ENCODE measurements at places on chromosomes 16 and 17. TPM values are rescaled to one million over a fixed set of nuclear protein-coding genes. Genes with fewer than 3 reads are reported as not detected.

DNA sequence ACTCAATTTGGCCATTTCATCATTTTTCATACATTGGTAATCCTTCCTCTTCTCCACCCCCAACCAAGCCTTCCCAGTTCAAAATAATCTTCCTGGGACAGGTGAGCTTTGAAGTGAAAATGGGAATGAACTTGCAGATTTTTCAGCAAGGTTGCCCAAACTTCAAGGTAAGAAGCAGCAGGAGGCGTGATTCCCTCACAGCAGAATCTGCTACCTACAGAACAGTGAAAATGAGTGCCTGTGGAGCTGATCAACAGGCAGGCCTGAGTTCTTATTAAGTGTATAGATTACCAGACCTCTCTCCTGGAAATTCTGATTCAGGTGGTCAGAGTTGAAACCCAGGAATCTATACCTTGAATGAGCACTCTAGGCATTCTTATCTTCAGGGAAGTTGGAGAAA, 356.6 kb downstream of the RBFOX1 start:
- H3K36me3 ChIP-seq = no peaks in the 10 kb centered on the region
- peak; percentile 41 for DNase-seq
- H3K27ac ChIP-seq = no peak overlapping the region
- no peak overlapping the region for H3K4me3 ChIP-seq
- no peaks in the 10 kb centered on the region for H3K27me3 ChIP-seq

DNA sequence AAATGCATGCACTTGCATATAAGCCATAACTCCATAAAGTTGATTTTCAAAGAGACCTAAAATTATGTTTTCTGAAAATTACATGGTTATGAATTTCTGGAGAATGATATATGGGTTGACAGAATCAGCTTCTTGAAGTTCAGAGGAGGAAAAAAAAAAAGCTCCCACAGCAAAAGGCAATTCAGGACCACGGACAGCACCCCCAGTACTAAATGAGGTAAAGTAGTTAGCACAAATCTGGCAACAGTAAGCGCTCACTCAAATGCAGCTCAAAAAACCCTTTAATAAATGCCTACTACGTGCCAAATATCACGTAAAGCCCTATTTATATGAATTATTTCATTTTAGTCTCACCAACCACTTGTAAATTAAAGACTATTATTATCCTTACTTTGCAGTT, 135.2 kb downstream of the SHISA9 start:
- no peak overlapping the region for H3K27ac ChIP-seq
- no peaks in the 10 kb centered on the region for H3K4me1 ChIP-seq
- peak; percentile 46 for DNase-seq
- no peak overlapping the region for H3K4me3 ChIP-seq

GRCh38 chr16:9526791-9527190, 435.3 kb downstream of the HAPSTR1 start:
- H3K27me3 ChIP-seq = no peaks in the 10 kb centered on the region
- peaks cover 16% of the 10 kb centered on the region for H3K4me1 ChIP-seq
- peak overlapping the region; percentile 1 for H3K4me3 ChIP-seq
- H3K36me3 ChIP-seq = no peaks in the 10 kb centered on the region

DNA sequence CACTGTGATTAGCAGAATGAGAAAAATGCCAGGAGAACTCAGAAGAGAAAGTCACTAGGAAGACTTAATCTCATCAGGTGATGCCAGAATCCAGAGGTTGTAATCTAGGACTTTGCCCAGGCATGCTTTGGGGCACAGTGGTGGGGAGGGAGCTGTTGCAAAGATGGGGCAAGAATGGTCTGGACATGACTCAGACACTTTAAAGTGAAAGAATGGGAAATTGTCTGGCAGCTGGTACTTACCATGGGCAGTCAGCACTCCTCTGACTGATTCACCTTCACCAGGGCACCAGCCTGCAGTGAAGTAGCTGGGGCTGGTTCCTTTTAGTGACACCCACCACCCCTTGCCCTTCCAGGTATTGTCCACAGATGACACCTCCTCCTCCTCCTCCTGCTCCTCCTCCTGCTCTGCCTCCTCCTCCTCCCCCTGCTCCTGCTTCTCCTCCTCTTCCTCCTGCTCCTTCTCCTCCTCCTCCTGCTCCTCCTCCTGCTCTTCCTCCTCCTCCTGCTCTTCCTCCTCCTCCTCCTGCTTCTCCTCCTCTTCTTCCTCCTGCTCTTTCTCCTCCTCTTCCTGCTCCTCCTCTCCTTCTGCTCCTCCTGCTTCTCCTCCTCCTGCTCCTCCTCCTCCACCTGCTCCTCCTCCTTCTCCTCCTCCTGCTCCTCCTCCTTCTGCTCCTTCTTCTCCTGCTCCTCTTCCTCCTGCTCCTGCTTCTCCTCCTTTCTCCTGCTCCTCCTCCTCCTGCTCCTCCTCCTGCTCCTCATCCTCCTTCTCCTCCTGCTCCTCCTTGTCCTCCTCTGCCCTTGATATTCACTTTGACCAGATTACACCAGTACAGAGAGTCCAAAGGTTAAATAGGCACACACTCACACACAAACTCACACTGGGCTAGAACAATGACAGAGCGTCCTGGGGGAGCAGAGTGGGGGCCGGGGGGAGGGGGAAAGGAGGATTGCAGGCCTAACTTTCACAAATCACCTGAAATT, at the start of gene CHD9NB:
Gene CHD9NB, minus strand, starts transcription at position 379 of the 983 bp plus-strand sequence. CDS start 8,739 bp downstream, outside the sequence.
- H3K27ac ChIP-seq = no peak within 1 kb of the TSS
- H3K36me3 ChIP-seq = no peaks in the 10 kb centered on the region

DNA sequence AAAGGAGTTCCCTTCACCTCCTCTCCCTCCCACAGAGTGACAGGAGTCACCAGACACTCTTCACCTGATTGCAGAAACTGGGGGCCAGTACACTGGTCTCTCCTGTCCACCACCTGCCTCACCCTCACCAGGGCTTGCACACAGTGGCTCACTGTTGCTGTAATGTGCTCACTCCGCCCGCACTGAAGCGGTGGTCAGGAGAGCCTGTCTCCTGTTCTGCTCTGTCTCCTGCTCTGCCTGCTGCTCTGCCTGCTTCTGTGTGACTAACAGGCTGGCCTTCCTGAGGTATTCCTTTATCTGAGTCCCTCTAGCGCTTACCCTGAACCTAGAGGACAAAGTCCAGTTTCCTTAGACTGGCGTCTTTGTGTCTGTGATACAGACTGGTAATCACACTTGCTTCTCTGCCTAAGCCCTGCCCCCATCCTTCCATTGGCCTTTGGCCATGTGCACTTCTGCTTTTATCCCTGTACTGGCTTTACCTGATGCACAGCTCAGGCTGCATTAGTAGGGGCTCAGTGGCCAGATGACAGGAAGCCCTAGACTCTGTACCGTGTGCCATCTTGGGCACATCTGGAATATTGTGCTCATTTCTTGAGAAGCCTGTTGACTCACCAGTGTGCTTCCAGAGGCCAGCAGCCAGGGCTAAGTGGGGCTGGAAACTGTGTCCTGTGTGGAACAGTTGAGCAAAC, 13.3 kb downstream of the PROCA1 start:
- H3K27ac ChIP-seq = no peak overlapping the region
- peaks cover 95% of the 10 kb centered on the region for H3K36me3 ChIP-seq
- no peak for DNase-seq
- H3K27me3 ChIP-seq = no peaks in the 10 kb centered on the region
- H3K4me1 ChIP-seq = no peaks in the 10 kb centered on the region

DNA sequence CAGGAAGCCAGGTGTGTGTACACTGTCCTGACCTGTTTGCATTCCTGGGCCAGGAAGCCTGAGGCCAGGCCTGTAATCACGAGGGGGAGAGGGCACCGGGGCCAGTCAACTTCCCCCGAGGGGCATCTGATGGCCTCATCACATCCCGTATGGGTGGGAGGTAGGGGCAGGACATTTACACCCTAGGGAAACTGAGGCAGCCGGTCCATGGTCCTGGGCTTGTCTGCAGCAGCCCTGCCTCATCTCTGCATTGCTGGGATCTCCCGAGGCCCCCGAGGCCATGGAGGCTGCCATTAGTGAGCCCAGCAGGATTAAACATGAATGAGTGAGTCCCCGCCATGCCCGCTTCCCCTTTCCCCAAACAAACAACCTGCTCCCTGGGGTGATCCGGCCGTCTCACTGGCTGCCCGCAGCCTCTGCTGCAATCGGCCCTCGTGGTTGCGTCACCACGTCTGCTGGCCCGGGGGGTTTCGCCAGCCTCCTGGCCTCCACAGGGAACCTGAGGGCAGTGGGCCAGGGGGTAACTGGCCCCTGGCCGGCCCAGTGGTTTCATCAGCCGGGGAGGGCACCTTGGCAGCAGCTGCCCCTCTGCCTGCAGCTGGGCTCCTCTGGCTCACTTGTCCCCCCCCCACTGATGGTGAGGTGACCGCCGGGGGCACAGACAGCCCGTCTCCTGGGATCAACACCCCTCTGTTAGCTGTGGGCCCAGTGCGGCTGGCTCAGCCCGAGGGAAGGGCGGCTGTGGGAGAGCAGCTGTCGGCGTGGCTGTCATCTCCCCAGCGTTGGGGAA, 88.3 kb upstream of the GSE1 start:
- H3K27ac ChIP-seq = no peak overlapping the region
- H3K4me3 ChIP-seq = no peak overlapping the region
- H3K27me3 ChIP-seq = no peaks in the 10 kb centered on the region
- H3K36me3 ChIP-seq = no peaks in the 10 kb centered on the region

- H3K4me3 ChIP-seq = no peak overlapping the region
- H3K36me3 ChIP-seq = no peaks in the 10 kb centered on the region
- no peaks in the 10 kb centered on the region for H3K27me3 ChIP-seq
- no peak for DNase-seq
- H3K4me1 ChIP-seq = no peaks in the 10 kb centered on the region
Measured at GRCh38 chr16:58960034-58960433, 225.9 kb upstream of the GOT2 start.

- H3K27me3 ChIP-seq = no peaks in the 10 kb centered on the region
- H3K4me3 ChIP-seq = no peak overlapping the region
- H3K4me1 ChIP-seq = no peaks in the 10 kb centered on the region
- DNase-seq = peak; percentile 44
- H3K36me3 ChIP-seq = peaks cover 5% of the 10 kb centered on the region
- no peak overlapping the region for H3K27ac ChIP-seq
Measured at GRCh38 chr16:73265124-73265837, 217.4 kb upstream of the ZFHX3 start.

DNA sequence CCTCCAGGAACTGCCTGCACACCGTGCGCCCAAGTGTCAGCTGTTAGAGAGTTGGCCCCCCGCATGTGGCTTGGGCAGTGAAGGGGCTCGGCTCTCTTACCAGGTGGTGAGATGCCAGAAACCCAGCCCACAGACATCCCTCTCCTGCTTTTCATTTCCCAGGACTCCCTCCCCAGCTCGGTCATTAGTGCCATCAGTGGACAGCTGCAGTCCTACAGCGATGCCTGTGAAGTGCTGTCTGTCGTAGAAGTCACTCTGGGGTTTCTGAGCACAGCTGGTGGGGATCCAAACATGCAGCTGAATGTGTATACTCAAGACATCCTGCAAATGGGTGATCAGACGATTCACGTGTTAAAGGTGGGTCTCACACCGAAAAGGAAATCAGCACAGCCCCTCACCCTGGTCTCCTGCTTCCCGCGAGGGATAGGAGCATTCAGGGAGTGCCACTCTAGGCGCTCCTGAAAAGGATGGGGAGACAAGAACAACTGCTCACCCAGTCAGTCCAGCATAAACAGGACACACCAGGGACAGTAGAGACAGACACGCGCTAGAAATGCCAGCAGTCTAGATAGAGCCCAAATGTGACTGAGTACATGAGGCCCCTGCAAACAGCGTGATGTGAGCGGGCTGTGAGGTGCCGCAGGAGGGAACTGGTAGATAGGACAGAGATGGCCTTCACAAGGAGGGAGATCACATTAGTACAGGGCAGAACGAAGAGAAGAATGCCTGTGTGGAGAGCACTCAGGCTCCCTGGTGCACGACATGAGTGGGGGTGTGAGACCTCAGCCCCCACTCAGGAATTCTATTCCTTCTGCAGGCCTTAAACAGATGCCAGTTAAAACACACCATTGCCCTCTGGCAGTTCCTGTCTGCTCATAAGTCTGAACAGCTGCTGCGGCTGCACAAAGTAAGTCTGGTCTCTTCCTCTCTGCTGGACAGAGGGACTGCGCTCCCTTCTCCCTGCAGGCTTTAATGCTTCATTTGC, 25.7 kb upstream of the ENDOV start:
- peaks cover 11% of the 10 kb centered on the region for H3K36me3 ChIP-seq
- no peaks in the 10 kb centered on the region for H3K27me3 ChIP-seq
- H3K4me3 ChIP-seq = no peak overlapping the region

DNA sequence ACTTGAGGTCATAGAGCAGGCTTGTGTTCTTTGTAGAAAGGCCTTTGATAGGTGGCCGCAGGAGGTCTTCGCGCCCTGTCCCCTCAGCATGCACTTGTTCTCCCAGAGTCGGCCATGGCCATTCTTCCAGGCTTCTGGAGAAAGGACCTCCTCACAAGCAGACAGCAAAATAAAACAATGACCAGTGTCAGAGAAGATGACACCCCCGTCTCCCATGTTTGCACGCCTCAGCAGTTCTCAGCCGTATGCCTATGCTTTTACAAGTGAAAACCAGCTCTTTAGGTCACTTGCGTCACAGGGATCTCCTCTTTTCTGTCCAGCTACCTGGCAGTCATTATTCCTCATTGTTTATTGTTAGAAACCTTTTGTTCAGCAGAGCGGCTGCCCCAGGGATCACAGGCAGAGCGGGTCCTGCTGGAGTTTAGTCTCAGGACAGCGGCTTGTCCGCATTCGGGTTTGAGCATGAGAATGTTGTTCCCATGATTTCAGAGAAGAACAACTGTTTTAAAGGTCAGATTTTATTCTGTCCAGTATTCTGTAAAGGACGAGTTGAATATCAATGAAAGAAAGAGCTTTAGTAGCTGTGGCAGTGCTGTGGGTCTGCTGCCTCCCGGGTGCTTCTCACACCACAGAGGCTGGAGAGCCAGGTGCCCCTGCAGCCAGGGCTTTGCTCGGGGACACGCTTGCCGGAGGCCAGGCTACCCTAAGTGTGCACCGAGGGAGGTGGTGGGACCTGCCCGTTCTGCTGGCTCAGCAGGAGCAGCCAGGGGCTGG, 123.9 kb downstream of the RPTOR start:
- H3K4me1 ChIP-seq = peaks cover 5% of the 10 kb centered on the region
- no peaks in the 10 kb centered on the region for H3K36me3 ChIP-seq
- H3K27me3 ChIP-seq = no peaks in the 10 kb centered on the region
- no peak overlapping the region for H3K4me3 ChIP-seq

CCL5 gene
- total RNA-seq = not detected

TNFSF13 gene
- total RNA-seq = 1.4 TPM

CEMP1 gene
- total RNA-seq = not detected

MPP2 gene
- total RNA-seq = 16.3 TPM
